ENCODE measurements at places on chromosomes 1 and 21. TPM values are rescaled to one million over a fixed set of nuclear protein-coding genes. Genes with fewer than 3 reads are reported as not detected.

PLEKHO1 gene
- total RNA-seq: 16.1 TPM

DNA sequence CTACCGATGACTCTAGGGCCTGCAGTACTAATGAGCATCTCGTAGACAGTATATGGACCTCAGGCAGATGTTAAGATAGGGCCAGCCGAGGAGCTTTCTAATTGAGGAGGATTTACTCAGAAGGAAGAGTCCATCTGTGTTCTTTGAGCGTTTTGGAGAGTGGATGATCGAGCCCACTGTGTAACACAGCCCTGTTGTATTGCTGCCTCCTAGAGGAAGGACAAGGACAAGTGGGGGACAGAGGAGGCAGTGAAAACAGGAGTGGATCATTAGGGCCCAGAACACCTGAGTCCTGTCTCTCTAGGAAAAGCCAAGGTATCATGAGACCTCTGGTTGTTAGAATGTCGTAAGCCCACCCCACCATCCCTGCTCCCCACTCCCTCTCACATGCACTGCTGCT is 62.9 kb downstream of the TBX19 start:
- DNase-seq: no peak

DNA sequence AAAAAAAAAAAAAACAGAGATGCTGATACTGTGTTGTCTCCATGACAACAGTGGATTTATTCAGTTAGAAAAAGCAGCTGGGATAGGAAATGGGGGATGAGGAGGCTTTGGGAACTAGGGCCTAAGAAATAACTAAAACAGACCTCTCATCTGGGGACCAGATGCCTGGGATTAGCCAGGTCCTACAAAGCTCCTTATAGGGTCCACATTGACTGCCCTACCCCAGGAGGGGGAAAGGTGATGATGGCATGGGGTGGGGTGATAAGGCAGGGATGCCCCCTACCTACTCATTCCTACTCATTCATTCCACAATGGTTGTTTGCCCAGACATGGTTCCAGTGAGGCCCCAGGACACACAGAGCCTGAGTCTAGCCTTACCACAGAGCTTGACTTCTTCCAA is 131.2 kb downstream of the PLXNA2 start:
- DNase-seq: no peak

GRCh38 chr21:16534408-16535101 is 804.8 kb downstream of the USP25 start:
- DNase-seq: peak; percentile 56

- DNase-seq: no peak
Observed at GRCh38 chr21:34770576-34770975, 101.8 kb downstream of the CLIC6 start.

- no peak for DNase-seq
Observed at GRCh38 chr1:3945916-3946840, 46.1 kb upstream of the C1orf174 start.

GRCh38 chr1:90773812-90774211 is 56.7 kb upstream of the BARHL2 start:
- DNase-seq: no peak

GRCh38 chr1:16134066-16134801 is 21.6 kb downstream of the EPHA2 start:
- DNase-seq: no peak

GRCh38 chr21:40143822-40144525 is 276.7 kb downstream of the PCP4 start:
- no peak for DNase-seq

- no peak for DNase-seq
Observed at GRCh38 chr21:32261929-32262328, 16.9 kb downstream of the MIS18A start.
